NCI-H2029 treated with DMSO at 0.1 percent for 48 hours (cell line): ENCODE measurements at places on chromosomes 3 and 15.

DNA sequence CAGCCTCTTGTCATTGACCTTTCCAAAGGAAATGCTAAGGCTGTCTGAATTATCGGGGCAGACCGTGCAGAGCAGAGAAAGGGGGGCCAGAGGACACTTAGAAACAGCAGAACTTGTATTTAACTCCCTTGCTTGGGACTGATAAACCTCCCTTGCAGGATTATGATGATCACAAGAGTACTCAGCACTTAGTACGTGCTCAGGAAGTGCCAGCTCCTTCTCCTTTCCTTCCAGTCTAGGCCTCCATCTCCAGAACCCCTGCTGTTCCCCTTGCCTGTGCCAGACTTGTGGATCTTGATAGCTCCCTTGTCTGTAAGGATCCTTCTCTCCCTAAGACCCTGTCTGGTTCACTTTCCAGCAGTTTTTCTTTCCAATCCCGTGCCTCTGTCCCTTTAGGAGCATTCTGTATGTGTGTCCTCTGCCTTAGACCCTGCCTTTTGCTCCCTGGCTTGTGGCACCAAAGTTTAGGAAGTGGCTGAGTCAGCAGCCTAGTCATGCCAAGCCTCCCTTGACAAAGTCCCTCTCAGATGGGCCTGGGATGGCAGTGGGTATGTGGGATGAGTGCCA, 747 bp downstream of the SORD start:
- no peak for DNase-seq

DNA sequence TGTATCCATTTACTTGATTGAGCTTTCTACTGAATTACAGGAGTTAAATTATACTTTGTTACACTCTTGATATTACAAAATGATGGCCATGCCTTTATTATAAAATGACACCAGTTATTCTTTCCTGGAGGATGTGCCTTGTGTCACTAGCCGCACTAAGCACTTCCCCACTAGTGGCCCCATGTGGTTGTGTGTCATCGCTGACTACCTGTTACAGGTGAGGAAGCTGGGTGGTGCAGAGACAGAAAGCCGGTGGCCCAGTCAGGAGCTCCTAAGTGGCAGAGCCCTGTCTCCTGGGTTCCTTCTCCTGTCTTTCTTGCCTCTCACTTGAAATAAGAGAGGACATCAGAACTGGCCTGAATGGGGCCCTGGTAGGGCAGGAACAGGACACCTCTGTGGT, 96.8 kb downstream of the IGF1R start:
- DNase-seq, result no peak

GRCh38 chr3:14581334-14582044, 41.3 kb upstream of the GRIP2 start:
- no peak for DNase-seq

DNA sequence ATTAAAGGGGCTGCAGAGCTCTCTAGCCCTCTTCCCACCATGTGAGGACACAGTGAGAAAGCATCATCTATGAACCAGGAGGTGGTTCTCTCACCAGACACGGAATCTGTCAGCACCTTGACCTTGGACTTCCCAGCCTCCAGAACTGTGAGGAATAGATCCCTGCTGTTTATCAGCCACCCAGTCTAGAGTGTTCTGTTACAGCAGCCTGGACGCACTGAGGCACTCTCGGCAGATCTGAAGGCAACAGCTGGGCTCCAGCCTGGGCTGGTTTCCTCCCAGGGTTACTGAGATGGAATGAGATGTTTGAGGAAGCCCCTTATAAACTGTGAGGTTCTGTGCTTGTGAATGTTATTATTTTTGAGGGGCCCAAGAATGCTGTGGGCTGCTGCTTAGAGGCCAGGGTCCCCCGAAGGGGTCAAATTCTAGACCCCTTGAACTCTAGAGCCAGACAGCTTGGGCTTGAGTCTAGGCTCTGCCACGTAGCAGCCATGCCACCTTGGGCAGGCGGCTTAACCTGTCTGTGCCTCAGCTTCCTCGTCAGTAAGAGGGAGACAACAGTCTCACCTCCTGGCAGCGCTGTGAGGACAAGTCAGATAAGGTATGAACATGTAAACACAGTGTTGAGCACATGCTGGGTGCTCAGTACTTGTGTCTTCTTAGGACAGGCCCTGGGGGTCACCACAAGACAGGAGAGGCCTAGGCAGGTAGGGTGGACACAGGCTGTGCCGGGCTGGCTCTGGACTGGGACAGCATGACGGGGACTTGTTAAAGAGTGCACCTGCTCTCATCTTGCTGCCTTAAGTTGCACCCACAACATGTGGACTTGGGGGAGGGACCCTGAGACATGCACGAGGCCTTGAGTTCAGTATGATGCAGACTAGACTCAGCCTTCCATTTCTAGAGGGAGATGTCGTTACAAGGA, 49.2 kb downstream of the MGLL start:
- no peak for DNase-seq

DNA sequence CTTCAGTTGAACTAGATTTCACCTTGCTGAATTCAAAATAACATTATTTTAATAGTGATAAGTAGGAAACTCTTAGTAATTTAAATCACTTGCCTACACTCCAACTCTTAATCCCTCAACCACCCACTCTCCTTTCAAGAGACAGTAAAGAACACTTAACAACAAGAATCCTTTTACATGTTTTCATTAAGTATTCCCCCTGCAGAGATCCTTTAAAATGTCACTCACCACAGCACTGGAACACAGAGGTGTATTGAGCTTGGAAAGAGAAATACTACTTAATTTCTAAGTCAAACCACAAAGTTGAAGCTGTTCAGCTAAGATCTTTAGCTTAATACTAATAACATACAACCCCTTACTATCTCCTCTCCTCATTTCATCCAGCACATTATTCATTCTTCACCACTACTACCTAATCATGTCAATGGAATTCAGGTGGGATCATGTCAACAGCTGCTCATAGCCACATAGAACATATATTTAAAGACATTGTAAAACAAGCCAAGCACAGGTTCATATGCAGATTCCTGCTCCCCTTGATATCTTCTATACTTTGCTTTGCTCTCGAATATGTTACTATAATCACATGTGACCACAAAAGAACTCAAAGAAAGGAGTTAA, 40.5 kb downstream of the IMPG2 start:
- no peak for DNase-seq

DNA sequence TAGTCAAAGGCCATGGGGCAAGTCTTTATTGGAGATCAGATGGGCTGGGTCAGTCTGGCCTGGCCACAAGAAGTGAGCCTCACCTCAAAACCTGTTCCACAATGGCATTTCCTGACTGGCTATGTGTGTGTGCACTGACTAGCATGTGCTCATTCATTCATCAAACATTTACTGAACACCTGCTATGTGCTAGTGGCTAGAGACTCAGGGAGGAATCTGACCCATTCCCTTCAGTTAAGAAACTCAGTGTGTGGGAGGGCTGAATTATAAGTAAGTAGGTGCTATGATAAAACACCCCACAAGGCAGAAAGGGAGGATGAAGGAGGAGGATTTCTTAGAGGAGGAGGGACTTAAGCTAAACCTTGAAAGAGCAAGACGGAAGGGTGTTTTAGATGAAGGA, 5.4 kb upstream of the CGNL1 start:
- DNase-seq, result no peak

GRCh38 chr15:36254426-36254825, 325.0 kb upstream of the CDIN1 start:
- DNase-seq, result no peak

DNA sequence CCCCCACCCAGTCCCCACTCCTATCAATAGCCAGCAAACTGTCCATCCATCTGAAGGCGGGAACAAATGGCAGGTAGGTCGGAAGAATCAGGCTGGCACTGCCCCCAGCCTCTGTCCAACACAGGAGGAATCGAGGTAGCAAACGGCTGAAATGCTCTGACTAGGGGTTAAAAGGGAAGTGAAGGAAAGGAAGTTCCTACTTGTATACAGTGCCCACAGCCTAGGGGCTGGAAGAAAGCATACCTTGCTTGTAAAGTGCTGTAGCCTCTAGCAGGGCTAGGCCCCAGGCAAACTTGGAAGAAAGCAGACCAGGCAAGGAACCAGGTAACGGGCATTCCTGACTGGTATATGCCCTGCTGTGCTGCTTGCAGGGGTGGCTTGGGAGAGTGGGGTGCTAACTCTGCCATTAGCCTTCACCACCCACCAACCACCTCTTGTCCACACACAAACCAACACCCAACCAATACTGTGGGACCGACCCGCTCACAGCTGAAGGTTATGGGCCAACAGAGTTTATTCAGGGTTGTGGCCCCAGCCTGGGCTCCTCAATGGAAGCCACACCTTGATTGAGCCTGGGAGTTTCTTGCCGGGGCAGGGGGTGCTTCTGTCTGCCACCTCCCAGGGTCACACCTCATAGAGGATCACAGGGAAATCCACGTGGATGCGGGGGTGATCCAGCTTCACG, 2.4 kb downstream of the TUSC2 start:
- no peak for DNase-seq

DNA sequence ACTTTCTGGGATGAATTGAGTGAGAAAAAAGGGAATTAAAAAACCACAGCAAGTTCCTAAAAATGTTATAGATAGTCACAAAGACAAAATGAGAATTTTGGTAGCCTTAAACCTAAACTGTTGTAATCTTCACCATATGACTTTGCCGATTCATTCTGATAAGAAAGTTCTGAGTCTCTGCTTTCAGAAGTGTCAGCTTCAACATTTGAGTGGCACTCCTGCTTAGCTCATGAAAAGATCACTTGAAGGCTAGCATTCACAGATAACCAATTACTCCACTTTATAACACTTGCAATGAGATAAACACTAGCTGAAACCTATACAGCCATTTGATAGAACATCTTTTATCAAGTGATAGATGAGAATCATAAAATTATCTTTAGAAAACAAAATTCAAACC, 288.1 kb upstream of the POU1F1 start:
- DNase-seq, result no peak

GRCh38 chr15:68874788-68875187, 54.1 kb upstream of the ANP32A start:
- no peak for DNase-seq

- no peak for DNase-seq
Observed at GRCh38 chr3:129161860-129162271, 1.0 kb upstream of the ISY1 start.

DNA sequence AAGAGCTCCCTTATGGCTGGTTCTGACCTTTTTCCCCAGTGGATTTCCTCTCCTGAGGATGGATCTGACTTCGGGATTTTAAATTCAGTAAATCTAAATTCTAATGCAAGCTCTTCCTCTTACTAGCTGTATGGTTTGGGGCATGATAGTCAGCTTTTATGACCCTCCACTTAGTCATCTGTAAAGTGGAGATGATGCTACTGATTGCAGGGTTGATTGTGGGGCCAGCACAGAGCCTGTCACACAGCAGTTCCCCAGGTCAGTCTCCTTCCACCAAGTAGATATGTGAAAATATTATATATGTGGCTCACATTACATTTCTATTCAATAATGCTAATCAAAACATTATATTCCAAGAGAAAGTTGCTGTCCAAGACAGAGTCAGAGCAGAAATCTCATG, 141.3 kb upstream of the UBE2E1 start:
- DNase-seq, result no peak

DNA sequence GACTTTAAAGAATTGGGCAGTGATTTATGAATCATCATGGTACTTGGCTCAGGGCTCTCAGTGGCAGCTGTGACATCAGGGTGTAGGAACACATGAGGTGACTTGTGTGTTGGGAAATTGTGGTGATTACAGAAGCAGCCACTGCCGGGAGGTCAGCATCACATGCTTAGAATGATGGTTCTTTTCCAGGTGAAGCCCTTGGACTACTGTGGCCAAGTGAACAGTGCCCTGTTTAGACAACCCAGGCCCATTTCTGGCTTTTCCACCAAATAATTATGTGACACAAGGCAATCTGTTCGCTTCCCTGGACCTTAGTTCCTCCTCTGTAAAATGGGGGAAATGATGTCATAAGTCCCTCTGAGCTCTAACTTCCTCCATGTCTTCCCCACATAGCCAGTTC, 139.7 kb upstream of the ROPN1 start:
- DNase-seq, result no peak

DNA sequence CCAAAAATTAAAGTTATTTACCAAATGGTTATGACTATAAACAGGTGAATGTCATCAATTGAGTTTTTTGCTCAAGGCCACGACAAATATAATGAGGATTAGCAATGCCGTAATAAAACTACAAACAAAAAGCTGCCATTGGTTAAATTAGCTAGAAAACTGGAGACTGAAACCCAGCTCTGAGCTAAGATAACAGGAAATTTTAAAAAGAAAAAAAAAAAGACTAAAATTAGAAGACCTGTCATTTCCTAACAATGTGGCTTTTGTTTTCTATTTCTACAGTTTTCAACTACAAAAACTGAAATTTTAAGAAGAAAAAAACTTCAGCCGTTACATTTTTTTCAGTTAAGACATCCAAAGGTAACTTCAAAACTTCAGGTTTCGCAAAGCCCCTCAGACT, 9.7 kb downstream of the SLC12A6 start:
- DNase-seq, result no peak

GRCh38 chr3:188853856-188854771, 317.7 kb upstream of the TPRG1 start:
- DNase-seq, result no peak

DNA sequence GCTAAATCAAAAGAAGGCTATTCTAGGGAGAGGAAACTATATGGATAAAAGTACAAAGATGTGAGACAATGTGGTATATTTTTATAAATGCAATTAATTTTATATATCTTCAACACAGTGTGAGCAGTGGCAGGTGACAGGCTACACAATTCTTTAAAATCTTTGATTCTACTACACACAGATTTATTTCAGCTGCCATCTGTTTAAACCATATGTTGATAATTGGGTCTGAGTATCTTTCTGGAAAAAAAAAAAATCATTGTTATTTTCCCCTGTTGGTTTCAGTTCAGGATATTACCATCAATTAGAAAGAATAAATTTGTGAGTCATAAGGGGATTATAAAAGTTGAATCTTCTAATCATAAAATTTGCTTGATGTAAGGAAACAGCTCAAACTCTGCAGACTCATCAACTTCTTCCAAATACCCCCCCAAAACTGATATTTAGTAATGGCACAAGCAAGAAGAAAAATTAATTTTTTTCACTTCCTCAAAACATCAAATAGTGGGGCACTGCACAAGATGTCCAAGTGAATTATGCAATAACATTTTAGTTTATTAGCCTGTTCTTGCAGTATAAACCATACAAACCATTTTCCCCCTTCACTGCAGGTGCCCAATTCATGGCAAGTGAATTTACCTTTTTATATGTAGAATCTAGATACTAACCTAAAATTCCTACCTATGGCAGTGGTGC, 12.0 kb downstream of the PIERCE2 start:
- DNase-seq, result no peak

DNA sequence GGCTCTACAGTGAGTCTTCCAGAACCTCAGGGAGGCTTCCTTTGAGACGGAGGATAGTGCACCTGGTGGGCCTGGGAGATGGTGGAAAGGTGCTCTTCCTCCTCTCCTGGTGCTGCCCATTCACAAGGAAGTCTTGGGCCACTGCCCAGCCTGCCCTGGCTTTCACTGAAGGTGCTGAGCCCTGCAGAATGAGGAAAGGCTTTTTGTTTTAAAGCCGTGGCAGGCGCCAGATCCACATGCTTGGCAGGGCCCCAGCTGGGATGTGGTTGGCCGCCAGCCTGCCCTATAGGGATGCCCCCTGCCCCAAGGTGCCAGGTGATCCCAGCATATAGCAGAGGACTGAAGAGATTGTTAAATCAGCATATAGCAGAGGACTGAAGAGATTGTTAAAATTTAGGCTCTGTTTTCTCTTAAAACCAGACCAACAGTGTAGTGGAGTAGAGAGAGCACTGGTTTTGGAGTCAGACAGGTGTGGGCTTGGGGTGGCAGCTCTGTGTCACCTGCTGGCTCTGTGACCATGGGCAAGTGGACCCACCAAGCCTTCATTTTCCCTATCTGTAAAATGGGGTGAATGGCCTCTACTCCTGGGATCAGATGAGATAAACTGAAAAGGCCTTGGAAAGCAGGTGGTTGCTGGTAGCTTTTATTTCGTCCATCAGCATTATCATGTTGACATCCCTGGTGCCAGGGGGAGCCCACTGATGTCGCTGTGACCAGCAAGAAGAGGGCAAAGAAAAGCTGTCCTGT, 53.3 kb downstream of the SLC6A6 start:
- DNase-seq, result peak; percentile 84
